AML-193 (cell line): ENCODE measurements at places on chromosomes 11 and 22.

- DNase-seq: no peak
Measured at GRCh38 chr22:37357446-37358075, 69.7 kb downstream of the ELFN2 start.

- DNase-seq: no peak
Measured at GRCh38 chr11:126360049-126360446, 4.6 kb downstream of the ST3GAL4 start.

GRCh38 chr22:39147335-39148025, 5.0 kb downstream of the CBX7 start:
- no peak for DNase-seq

GRCh38 chr11:75548595-75549272, 13.3 kb upstream of the SERPINH1 start:
- no peak for DNase-seq

DNA sequence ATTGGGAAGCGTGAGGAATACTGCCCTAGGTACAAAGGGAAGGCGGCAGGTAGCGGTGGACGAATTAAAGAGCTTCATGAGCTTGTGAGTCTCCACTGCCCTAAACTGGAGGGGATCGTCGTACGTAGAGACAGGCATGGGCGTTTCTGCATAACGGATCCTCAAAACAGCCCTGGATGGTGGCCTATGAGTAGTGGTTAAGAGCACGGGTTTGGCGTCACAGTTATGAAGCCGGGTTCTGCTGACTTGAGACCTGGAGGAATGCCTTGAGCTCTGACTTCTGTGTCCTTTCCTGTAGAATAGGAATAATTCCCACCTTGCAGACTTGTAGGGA, 335 bp downstream of the TMEM138 start:
- peak; percentile 22 for DNase-seq

DNA sequence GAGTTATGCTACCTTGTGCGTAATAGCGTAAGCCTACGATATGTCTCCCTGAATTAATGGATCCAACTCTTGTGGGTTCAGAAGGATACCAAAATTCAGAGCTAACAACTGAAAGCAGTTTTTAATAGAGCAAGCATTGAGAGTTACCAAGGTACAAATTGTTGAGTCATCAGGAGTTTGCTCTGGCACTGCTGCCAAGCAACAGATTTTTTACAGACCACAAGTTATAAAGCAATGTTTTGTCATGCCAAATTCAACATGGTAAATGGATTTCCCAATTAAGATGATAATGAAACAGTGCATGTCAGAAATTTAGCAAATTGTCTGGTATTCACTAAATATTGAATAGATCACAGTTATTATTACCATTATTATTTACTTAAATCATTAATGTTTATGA, 295.6 kb downstream of the NELL1 start:
- DNase-seq: no peak

DNA sequence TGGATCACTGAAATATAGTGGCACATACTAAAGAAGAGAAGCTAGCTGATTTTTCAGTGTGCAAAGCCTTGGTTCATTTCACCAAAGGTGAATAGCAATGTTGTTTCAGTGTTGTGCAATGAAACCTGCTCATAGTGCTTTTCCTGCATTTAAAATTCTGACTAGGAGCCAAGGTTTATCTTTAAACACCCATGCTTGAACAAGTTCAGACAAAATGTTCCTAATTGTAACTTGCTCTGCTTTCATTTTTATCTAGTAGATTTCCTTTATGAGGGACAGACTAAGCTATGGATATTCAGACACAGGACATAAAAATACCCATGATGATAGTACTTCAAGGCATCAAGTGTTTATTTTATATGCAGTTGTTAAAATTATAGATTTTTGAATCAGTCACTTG, 47.7 kb downstream of the BBOX1 start:
- no peak for DNase-seq

DNA sequence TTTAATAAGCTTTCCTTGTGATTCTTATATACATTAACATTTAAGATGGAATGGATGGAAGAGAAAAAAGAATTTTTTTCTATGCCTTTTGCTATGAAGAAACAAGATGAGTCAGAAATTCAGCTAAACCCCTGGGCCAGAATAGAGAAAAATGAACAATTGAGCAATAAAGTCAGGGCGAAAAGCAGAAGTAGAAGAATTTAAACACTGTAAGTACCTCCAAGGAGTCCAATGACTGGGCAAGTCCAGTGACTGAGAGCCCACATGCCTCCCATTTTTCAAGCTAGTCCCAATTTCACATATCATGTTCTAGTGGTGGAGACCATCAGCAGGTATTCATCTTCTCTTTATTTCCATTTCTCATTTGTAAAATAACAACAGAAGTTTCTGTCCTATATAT, 18.6 kb upstream of the APLP2 start:
- peak; percentile 97 for DNase-seq

DNA sequence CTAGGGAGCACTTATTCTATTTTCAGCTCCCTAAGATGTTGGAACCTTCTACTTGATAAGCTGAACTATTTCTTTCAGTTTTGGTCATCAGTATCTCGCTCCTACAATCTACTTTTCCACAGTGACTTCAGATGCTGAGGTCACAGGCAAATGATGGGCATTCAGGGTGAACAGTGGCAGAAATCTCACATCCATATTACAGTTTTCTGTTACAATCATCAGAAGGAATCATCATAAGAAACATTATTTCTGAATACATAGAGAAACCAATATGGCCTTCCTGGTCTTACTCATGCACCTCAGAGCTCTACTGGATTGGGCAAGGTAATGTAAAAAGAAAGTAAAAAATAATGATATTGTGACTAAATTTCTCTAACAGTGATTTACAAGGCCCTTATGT, 39.4 kb upstream of the DDI1 start:
- DNase-seq: no peak

GRCh38 chr22:47071078-47071806, 308.8 kb downstream of the TBC1D22A start:
- no peak for DNase-seq

- DNase-seq: no peak
Measured at GRCh38 chr11:65085446-65085845, 1.4 kb downstream of the ZFPL1 start.

DNA sequence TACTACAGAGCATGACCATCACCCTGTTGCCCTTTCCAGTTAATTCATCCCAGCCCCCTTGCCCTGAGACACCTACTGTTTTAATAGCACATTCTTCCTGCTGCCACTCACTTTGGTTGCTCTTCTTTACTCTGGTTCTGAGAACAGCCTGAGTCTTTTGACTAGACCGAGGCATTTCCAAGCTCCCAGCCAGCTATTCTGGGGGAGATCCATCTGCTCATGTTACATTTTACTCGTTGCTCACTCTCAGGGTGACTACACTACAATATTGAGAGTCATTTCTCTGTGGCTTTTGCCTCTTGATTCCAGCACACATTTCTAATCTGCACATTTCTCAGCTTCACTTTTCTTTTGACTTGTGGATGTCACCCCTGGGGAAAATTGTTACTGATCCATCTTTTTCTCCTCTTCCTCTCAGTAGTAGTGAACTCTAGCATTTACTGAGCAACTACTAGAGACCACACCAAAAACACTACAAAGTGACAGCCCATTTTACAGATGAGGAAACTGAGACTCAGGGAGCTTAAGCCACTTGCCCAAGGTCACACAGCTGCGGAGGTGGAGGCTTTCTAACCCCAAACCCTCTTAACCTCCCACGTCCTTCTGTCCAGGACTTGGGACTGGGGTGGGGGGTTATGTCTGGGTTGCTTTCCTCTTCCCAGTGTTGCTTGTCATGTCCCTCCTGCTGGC, 117.8 kb downstream of the C11orf91 start:
- no peak for DNase-seq

- no peak for DNase-seq
Measured at GRCh38 chr11:68214173-68215086, 1.3 kb upstream of the KMT5B start.
